Ecto neural progenitor cell (in vitro differentiated cells): ENCODE measurements at places on chromosomes 7 and 10.

DNA sequence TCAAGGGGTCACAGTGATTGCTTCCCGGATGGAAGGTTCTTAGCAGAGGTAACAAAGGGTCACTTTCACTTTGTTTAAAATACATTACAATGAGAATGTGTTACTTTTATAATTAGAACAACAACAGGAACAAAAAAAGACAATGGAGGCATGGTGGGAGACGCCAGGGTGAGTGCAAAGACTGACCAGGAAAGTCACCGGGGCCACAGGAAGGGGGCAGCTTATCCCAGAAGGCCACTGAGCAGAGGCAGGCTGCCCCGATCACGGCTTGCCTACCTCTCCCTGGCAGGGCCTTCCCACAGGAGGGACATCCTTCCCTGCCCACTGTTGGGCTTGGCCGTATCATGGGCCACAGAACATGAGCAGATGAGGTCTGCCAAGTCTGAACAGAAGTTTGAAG lies 46.8 kb upstream of the ENO4 start:
- no peak for DNase-seq

GRCh38 chr10:88066876-88067275 lies 203.5 kb downstream of the PTEN start:
- no peak for DNase-seq

GRCh38 chr7:144527051-144527471 lies 123.6 kb upstream of the NOBOX start:
- DNase-seq = no peak

DNA sequence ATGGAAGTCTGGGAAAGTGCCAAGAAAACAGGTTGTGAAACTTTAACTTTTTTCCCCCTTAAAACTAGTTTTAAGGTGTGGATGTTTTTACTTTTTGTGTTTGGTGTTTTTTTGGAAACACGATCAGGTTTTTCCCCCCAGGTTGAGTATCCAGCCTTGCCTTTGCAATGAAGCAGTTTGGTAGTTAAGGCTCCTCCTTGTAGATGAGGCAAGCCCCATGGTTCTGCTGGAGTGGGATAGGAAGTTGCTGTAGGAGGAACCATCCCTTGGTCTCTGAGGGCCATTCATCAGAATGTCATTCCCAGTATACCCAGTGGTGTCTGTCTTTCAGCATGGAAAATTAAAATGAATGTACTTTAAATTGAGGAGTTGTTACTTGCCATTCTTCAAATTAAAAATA lies 2.7 kb downstream of the CUL1 start:
- DNase-seq = no peak
